ENCODE measurements at places on chromosomes 11 and 22.

- peaks cover 38% of the 10 kb centered on the region for H3K27me3 ChIP-seq
- H3K36me3 ChIP-seq = no peaks in the 10 kb centered on the region
- DNase-seq = no peak
- H3K4me3 ChIP-seq = no peak overlapping the region
- H3K4me1 ChIP-seq = no peaks in the 10 kb centered on the region
Observed at GRCh38 chr11:111301004-111301841, 2.9 kb downstream of the POU2AF3 start.

GRCh38 chr11:30364139-30364836 lies 41.4 kb downstream of the ARL14EP start:
- no peaks in the 10 kb centered on the region for H3K4me1 ChIP-seq
- DNase-seq = no peak
- no peak overlapping the region for H3K27ac ChIP-seq
- H3K27me3 ChIP-seq = no peaks in the 10 kb centered on the region

DNA sequence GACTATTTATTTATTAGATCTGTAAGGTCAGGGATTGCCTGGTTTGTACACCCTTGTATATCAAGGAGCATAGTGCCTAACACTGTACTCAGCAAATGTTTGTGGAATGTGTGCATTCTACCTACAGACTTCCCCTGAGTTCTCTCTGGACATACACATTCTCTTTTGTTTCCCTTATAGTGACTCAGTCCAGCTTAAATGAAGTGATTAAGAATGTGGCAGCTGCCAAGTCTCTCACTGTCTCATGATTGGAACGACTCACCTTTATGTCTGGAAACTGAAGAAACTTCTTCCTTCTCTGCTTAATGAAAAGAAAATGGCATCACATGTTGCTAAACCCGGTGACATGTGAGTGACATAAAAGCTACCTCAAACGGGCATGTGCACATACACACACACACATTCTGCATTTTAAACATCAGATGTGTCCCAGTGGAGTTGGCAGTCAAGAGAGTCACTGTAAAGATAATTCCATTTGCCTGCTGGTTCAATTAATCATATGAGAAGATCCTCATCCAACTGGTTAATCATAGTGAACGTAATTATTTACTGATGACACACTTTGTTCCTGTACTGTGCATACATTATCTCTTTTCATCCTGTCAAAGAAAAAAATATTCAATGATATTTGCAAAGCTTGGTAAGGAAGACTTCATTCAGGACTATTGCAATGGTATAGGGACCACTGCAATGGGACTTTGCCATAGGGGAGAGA lies 42.8 kb downstream of the GLYAT start:
- no peaks in the 10 kb centered on the region for H3K27me3 ChIP-seq
- no peaks in the 10 kb centered on the region for H3K4me1 ChIP-seq
- DNase-seq = no peak
- no peak overlapping the region for H3K27ac ChIP-seq
- no peaks in the 10 kb centered on the region for H3K36me3 ChIP-seq

GRCh38 chr11:8213376-8213775 lies 44.6 kb upstream of the RIC3 start:
- no peak overlapping the region for H3K4me3 ChIP-seq
- peaks cover 11% of the 10 kb centered on the region for H3K27me3 ChIP-seq
- H3K4me1 ChIP-seq = no peaks in the 10 kb centered on the region
- no peaks in the 10 kb centered on the region for H3K36me3 ChIP-seq
- no peak for DNase-seq

- H3K4me3 ChIP-seq = no peak overlapping the region
- no peaks in the 10 kb centered on the region for H3K4me1 ChIP-seq
- H3K27ac ChIP-seq = no peak overlapping the region
- H3K36me3 ChIP-seq = no peaks in the 10 kb centered on the region
- DNase-seq = no peak
Observed at GRCh38 chr11:132217856-132218255, 847.4 kb downstream of the NTM start.

DNA sequence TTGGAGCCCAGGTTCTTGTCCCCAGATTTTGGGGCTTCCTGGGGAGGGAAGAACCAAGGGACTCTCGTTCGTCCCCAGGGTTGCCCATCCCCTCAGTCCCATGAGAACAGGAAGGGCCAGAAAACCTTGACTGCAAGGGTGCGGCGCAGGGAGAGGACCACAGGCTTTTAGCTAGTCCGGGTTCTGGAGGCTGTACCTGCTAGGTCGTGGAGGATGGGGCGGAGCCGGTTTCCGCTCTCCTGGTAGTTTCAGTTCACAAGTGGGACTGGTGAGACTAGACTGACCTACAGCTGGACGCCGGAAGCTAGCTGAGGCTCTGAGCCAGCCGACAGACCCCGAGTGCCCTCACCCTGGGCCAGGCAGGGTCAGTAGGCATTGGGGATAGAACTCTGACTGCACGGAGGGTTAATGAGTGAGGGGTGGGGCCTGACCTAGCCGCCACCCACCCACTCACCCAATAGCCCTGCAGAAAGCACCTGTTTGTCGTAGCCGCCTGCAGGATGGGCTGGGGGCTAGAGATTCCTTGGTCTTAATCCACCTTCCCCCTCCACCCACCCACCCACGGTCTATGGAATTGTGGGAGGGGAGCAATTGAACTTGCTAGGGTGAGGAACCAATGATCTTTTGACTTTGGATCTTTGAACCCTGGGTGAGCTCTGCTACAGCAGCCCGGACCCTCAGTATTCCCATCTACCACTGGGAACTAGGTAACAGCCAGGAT lies 1.5 kb downstream of the MAFF start:
- H3K4me3 ChIP-seq = peak overlapping the region; percentile 79
- H3K36me3 ChIP-seq = no peaks in the 10 kb centered on the region
- H3K27me3 ChIP-seq = no peaks in the 10 kb centered on the region
- H3K27ac ChIP-seq = peak overlapping the region; percentile 95
- peaks cover 43% of the 10 kb centered on the region for H3K4me1 ChIP-seq

- H3K27me3 ChIP-seq = no peaks in the 10 kb centered on the region
- no peaks in the 10 kb centered on the region for H3K4me1 ChIP-seq
Observed at GRCh38 chr22:45105281-45105702, 58.4 kb upstream of the NUP50 start.

- no peak for DNase-seq
- no peaks in the 10 kb centered on the region for H3K4me1 ChIP-seq
- H3K36me3 ChIP-seq = no peaks in the 10 kb centered on the region
- H3K27me3 ChIP-seq = no peaks in the 10 kb centered on the region
- H3K4me3 ChIP-seq = no peak overlapping the region
Observed at GRCh38 chr22:27892811-27893210, 26.2 kb downstream of the PITPNB start.

- peaks cover 38% of the 10 kb centered on the region for H3K4me1 ChIP-seq
- H3K4me3 ChIP-seq = no peak overlapping the region
- DNase-seq = no peak
- H3K36me3 ChIP-seq = peaks cover 87% of the 10 kb centered on the region
- H3K27me3 ChIP-seq = no peaks in the 10 kb centered on the region
- H3K27ac ChIP-seq = peak overlapping the region; percentile 65
Observed at GRCh38 chr11:10490032-10490397, 35.0 kb downstream of the AMPD3 start.

DNA sequence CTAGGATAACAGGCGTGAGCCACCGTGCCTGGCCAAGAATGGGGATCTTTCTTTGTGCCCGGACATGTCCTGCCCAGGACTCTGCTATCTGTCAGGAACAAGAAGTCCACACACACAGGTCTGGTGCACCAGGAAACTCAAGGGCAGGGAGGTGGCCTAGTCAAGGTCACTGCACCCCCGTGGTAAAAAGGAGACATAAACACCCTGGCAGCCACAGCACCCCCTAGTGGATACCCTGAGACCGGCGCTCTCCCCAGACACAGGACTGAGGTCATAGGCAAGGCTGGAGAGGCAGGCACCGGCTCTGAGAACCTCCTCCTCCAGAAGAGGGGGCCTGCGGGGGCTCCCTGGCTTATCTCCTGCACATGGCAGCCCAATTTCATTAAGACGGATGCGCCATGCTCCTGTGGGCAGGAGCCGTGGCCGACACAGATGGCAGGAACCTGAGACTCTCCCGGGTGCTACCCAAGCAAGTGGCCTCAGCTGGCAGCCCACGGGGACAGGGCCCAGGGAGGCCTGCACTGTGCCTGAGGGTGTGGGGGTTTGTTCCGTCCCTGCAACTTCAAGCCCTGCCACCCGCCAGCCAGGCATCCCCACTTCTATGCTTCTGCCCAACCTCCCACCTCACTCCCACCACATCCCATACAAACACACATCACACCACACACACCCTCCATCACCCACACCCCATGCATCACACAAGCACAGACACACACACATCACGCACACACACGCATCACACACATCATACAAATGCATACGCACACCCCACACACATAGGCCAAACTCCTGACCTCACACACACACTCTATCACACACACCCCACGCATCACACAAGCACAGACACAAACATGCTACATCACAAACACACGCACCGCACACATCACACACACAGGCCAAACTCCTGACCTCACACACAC lies 19.6 kb downstream of the MACROD1 start:
- DNase-seq = no peak
- no peak overlapping the region for H3K4me3 ChIP-seq
- H3K27ac ChIP-seq = no peak overlapping the region
- H3K27me3 ChIP-seq = no peaks in the 10 kb centered on the region
- H3K4me1 ChIP-seq = no peaks in the 10 kb centered on the region
